ENCODE measurements at places on chromosomes 7 and 10. TPM values are rescaled to one million over a fixed set of nuclear protein-coding genes. Genes with fewer than 3 reads are reported as not detected.

DNA sequence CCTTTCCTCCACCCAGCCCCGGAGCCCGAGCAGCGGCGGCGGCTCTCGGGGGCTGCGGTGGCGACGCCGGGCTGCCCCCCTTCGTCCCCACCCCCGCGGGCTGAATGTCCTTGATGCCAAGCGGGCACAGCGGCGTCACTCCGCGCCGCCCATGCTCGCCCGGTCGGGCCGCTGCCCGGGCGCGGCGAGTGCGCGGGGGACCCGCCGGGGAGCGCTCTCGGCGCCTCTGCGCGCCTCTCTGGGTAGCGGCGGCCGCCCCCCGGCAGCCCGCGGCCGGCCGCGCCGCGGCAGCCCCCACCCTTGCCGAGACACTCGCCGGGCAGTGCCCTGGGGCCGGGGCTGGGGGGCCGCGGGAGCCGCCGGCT is 433 bp upstream of the PLXNA4 start:
- no peak for DNase-seq

DNA sequence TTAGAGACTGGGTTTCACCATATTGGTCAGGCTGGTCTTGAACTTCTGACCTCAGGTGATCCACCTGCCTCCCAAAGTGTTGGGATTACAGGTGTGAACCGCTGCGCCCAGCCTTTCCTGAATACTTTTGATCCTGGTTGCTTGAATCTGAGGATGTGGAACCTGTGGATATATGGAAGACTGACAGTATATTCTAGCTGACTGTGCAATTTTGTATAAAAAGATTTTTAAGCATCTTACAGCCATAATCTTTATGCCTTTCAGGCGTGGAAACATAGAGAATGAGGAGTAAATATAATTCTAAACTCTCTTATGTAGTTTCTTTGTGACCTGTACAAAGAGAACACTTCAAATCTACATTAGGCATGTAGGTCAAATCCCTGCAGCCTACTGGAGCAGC is 16.2 kb downstream of the TSPAN14 start:
- DNase-seq: no peak

The NKX6-2 gene
- not detected for total RNA-seq

GRCh38 chr10:97747573-97747972 is 10.6 kb downstream of the ZFYVE27 start:
- no peak for DNase-seq

DNA sequence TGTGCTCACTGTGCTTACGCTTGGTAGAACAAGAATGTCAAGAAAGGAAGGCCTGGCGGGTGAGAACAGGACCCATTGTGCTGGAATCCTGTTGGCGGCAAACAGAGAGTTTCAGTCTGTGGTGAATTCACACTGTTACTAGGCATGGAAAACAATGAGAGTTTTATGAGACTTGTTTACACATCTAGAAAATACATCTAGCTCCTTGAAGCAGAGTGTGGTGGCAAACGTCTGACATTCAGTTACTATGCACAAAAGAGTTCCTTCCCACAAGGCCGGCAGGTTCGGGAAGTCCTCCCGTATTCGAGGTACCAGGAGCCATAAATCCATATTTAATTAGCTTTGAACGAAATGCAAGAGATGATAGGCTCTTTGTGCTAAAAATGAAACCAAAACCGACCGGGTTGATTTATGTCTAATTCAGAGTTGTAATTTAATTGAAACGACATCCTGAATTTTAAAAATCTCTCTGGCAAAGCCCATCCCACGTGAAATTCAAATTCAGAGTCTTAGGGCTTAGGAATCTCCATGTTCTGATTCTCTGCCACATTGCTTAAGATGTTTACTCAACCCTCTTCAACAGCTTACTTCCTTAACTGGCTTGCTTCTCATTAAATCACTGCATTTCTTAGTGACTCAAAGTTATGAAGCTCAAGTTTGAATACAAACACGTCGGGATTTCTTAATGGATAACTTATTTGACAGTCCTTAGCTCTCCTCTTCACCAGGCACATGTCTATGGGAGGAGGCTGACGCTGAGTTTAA is 299.9 kb upstream of the PITRM1 start:
- no peak for DNase-seq

DNA sequence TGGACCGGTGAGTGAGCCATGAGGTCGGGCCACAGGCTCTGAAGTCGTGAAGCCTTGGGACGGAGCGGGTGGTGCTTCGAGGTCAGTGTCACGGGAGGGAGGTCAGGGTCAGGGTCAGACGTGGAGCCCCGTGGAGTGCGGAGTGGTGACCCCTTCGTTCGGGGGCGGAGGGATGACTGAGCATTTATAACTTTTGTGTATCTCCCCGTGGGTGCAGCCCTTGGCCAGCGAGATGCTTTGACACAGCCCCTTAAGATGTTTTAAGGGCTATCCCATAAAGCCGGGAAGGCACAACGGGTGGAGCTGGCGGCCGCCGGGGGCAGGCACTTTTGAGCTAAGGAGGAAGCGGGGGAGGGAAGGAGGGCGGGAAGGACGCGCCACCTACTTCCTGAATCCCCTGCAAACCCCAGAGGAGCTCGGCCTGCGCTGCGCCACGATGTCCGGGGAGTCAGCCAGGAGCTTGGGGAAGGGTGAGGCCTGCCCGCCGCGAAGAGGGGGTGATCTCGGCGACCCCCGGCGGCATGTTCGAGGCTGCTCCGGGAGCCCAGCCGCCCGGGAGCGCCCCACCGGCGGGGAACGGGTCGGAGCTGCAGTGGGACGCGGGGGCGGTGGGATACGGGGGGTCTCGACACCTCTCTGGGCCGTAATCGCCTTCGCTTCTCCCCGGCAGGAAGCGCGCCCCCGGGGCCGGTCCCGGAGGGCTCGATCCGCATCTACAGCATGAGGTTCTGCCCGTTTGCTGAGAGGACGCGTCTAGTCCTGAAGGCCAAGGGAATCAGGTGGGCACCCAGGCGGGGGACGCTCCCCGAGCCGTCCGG is at the start of gene GSTO1:
GSTO1 (plus strand) TSS at position 400 of the 818 bp plus-strand sequence; CDS start at position 437, 37 bp downstream.
- DNase-seq: peak; percentile 85

- no peak for DNase-seq
These were observed 898.6 kb downstream of the KCNMA1 start for GRCh38 chr10:76738991-76739390.

GRCh38 chr7:47572939-47573757 is 8.8 kb downstream of the TNS3 start:
- no peak for DNase-seq

The CUZD1 gene
- 0.13 TPM for total RNA-seq

DNA sequence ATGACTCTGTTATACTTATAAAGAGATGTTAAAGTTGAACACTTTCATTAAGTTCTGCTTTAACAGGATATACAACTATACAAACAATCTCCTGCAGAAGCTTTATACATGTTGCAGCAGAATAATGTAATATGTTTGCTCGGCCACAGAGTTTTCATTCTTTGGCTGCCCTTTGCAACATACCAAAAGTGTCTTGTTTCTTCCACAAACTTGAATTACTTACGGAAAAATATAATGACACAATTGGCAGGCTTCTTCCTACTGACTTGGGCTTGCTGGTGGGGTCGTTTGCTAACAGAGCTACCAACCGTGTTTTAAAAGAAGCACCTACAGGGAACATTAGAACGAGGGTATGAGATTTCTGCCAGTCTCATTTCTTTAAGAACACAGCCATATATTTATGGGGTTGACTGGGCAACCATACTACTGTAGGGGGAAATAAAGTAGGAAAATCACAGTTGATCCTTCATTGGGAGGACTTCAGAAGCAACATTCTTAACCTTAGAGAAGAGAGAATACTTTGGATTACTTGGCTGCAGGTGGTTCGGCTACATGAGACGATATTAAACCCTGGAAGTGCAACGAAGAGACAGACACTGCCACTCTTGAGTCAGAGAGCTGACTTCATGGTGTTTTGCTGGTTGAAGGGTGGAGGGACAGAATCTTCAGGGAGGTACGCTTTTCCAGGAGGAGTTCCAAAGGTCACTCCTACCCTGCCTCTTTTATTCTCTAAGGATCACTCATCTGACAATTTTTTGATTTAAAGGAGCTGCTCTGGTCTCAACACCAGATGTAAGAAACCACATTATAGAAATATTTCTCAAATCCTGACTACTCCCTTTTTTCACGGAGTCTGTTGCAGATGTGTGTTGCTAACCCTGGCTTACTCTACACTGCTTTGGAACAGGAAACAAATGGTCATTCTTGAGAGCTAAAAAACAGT is 123.9 kb downstream of the SEMA3C start:
- DNase-seq: no peak

GRCh38 chr10:20877554-20877953 is 19.6 kb downstream of the NEBL start:
- DNase-seq: no peak

- DNase-seq: peak; percentile 21
These were observed 10.1 kb downstream of the AVPI1 start for GRCh38 chr10:97676770-97677581.

GRCh38 chr7:13067036-13067435 is 379.6 kb downstream of the ARL4A start:
- no peak for DNase-seq

The ZMIZ1 gene
- total RNA-seq: 22.4 TPM

GRCh38 chr7:74514131-74514591 is 60.5 kb downstream of the GTF2IRD1 start:
- DNase-seq: no peak

DNA sequence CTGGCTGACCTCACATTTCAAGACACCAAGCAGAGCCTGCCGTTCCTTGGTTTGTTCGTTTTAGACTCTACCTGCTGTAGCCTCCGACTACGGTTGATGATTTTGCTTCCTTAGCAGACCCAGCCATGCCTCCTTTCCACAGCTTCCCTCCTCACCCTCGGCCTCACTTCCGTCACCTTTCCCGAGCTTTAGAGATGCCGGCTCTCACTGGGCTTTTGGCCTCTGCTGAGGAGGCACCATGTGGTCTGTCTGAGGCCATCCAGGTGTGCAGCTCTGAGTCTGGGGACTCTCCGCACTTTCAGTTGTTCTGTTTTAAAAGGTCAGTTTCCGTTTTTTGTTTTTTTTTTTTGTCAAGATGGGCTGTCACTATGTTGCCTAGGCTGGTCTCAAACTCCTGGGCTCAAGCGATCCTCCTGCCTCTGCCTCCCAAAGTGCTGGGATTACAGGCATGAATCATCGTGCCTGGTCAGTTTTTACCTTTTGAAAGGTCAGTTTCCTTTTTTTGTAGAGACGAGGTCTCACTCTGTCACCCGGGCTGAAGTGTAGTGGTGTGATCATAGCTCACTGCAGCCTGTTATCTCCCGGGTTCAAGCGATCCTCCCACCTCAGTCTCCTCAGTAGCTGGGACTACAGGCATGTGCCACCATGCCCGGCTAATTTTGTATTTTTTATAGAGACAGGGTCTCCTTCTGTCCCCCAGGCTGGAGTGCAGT is 11.7 kb downstream of the ORAI2 start:
- DNase-seq: no peak

DNA sequence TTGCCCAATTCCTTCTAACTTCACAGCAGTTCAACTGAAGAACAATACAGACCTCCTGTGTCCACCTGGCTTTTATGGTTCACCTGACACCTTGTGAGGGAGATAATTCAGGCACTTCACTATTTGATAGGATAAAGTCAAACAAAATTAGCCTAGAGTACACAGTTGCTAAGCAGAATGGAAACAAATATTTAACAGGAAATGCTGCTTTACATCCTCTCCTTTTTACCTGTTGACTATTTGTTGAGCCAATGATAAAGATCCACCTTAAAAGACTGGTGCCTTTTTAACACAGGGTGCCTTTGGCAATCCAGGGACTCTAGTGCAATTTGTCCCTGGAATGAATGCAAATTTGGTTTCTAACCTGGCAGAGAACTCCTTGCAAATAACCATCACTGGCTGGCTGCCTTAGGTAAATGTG is 39.8 kb downstream of the ITPRID1 start:
- no peak for DNase-seq

All from MG63 (cell line).